ENCODE measurements at places on chromosomes 2 and 18.

- no peak for DNase-seq
These were observed 46.0 kb downstream of the GAREM1 start for GRCh38 chr18:32424696-32425095.

DNA sequence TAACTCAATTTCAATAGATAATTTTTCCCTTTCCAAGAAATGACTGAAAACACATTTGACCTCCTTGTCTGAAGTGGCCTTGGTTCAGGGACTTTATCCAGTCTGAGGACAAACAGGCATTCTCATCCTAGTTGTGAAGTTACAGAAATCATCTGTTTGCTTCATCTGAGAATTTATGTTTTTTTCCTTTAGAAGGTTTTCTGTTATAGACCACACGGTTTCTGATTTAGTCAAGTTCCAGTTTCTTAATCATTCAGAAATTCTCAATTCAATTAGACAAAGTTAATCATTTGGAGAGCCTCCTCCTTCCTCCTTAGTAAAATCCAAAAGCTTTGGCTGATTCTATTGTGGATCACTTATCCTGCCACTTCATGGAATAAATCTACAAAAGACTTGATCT, 60.9 kb downstream of the ICOS start:
- no peak for DNase-seq

- DNase-seq, result no peak
These were observed 119.5 kb upstream of the RAB12 start for GRCh38 chr18:8489761-8490160.

- DNase-seq, result no peak
These were observed 483.6 kb downstream of the EPHA4 start for GRCh38 chr2:221088506-221088905.

- no peak for DNase-seq
These were observed 74.7 kb upstream of the MAP4K3 start for GRCh38 chr2:39511605-39512433.

All from frontal cortex (tissue), 4 donors.